Activated naive CD4-positive, alpha-beta T cell treated with anti-CD3 and anti-CD28 coated beads, Interleukin-2, amount 10 ng/mL, durations not matched to agents 7 days and 5 days (primary cell): ENCODE measurements at places on chromosomes 4 and X.

DNA sequence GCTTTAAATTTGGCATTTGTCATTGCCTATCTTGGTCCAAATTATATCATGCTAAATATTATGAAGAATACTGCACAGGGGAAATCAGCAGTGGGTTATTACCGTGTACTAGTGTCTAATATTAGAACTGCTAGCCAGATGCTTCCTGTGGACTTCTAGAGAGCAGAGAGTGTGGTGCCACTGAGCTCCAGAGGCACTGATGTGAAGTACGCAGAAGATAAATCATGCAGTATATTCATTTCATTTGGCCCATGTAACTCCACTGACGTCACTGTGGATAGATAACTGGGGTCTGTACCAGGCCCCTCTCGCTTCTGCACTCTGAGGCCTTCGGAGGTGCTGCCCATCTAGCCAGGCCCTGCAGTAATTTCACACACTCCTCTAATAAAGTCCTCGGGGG is 80.0 kb downstream of the ALPK1 start:
- DNase-seq, result no peak

GRCh38 chrX:110944311-110944750 is 148.7 kb upstream of the CHRDL1 start:
- DNase-seq, result no peak

DNA sequence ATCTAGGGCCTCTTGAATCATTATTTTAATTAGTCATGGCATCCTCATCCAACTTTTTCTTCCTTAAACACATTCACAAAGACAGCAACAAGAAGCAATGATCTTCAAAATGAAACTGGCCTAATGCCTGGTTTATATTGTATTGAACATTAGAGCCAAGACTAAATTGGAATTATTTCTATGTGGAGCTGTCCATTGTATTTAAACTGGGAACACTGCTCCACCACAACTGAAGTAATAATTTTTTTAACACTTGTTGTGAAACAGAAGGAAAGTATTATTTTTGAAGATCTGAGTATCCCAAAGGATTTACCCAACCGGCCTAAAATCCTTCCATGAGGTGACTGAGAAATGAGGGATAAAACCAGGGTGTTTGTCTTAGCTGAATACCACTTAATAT is 6.9 kb downstream of the GABRB1 start:
- no peak for DNase-seq

GRCh38 chrX:119917877-119918276 is 22.2 kb downstream of the AKAP14 start:
- DNase-seq, result no peak

DNA sequence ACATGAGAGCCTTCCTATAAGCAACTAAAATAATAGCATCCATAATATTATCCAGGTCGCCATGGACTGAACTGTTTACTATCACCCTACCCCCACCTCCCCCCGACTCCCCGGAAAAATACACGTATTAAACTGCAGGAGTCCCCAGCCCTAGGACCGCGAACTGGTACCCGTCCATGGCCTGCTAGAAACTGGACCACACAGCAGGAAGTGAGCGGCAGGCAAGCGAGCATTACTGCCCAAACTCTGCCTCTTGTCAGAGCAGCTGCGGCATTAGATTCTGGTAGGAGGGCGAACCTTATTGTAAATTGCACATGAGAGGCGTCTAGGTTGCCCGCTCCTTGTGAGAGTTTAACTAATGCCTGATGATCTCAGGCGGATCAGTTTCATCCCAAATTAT is 405.8 kb upstream of the ADGRL3 start:
- no peak for DNase-seq

- DNase-seq, result no peak
These were observed 26.7 kb upstream of the BMP2K start for GRCh38 chr4:78749258-78749971.

DNA sequence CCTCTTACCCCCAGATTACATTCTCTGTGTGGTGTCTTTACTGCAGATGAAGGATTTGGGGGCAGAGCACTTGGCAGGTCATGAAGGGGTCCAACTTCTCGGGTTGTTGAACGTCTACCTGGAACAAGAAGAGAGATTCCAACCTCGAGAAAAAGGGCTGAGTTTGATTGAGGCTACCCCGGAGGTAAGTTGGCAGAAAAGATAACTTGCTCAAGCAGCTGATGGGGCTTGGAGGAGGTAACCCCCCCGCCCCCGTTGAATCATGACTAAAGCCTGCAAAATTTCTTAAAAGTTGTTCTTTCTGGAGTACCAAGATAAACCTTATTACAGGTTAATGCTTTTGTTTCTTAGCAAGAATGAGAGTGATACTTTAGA is 1.5 kb downstream of the CCNG2 start:
- DNase-seq, result no peak

GRCh38 chrX:64580605-64581004 is 185.4 kb upstream of the MTMR8 start:
- no peak for DNase-seq

DNA sequence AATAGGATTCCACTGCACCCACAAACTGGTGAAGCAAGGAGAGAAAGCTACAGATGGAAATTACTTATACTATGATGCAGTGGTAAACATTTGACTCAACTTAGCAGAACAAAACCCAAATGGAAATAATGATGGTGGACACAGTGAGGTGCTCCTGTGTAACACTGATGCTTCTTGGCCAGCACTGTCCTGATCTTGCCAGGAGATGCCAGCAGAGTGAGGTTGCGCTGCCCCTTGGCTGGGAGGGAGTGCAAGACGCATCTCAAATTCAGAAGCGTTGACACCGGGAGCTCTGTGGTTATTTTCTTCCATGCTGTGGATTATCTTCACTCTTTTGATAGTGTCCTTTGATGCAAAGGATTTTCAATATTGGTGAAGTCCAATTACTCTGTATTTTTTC is 22.0 kb upstream of the ARSH start:
- DNase-seq, result no peak

DNA sequence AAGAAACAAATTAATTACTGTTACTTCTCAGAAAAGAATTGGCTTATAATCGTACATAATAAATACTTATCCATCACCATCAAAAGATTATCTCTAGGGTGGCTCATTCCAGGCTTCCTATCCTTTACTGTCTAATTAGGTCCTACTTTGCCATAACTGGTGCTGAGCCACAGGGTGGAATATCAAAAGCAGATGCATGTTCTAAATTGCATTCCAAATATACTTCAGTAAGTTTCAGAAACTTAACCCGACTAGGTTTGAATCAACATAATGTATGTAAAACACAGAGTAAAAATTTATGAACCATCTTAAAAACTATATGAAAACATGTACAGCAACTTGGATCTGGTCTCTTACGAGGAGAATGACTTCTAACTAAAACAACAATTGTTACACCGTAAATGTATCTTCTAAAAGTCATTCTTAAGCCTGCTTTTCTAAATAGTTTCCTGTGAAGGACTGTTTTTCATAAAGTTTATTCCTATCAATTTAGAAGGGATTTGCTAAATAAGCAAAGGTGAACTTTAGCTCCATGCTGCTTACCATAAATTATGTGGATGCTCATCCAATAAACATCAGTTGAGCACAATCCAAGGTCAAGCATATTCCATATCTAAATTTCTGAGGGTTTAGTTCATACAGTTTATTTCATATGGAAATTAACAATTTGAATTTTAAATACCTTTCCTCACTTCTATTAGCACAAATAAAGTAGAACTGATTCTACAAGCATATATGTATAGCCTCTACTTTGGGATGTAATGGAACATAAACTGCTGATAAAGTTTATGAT is 13.4 kb downstream of the ZAR1 start:
- no peak for DNase-seq

DNA sequence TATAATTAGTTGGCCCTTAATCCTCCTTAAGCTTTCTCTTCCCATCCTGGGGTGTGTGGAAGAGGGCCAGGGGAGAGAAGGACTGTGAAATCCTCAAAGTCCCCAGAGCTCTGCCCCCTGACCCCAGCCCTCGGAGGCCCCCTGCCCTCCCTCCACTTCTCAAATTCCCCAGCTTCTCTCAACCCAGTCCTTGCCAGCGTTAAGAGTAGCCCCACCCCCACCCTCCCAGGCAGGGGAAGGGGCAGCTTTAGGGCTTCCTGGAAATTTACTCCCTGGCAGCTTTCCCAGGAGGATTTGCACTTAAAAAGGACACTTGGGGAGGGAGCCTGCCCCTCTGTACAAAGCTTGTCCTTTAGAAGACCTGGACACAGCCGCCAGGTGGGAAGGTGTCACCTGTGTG is 11.8 kb upstream of the CD40LG start:
- DNase-seq, result no peak

- no peak for DNase-seq
These were observed 5.8 kb upstream of the DGKQ start for GRCh38 chr4:978957-979701.

DNA sequence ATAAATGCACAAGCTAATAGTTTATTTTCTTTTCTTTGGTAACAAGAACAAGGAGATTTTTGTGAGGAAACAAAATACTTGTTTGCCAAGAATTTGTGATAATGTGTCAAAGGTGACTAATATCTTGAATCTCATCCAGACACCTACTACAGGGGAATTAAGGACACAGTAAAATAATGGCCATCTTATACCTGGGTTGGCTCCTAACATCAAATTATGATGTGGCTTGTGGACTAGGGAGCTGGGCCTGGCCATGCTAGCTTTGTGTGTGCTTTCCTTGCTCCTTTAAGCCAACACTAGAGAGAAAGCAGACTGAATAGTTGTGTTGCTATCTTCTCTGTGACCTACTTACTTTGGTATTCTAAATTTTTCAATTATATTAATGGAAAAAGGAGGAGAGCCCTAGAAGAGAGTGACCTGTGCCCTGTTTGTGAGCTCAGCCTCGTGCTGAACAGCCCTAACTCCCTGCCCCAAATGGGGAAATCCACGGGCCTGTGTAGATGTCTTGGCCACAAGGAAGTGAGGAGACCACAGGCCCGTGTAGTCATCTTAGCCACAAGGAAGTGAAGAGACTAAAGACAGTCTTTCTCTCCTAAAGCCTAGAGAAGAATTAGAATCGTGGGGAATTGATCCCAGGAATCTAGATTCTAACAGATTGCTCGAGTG is 23.3 kb downstream of the ARHGAP24 start:
- no peak for DNase-seq

DNA sequence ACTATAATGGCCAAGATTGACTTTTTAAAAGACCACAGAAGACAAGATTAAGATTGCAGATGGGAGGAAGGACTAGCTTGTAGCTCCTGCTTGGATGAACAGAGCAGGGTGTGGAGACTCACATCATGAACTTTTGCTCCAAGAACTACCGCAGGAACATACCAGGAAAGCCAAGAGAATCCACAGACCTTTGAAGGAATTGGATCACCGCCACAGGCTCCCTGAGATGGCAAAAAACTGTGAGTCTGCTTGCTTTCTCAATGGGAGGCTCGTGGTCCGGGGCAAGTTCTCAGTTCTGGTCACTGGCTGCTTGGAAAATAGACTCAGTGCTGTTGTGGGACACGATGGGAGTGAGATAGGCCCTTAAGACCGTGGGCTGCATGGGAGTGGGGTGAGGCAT is 276.6 kb downstream of the CCSER1 start:
- DNase-seq, result no peak

GRCh38 chrX:5708251-5708650 is 520.4 kb downstream of the NLGN4X start:
- DNase-seq, result no peak

- DNase-seq, result no peak
These were observed 43.2 kb downstream of the HAND2 start for GRCh38 chr4:173486714-173487392.

GRCh38 chr4:6115342-6115741 is 85.0 kb downstream of the JAKMIP1 start:
- no peak for DNase-seq

DNA sequence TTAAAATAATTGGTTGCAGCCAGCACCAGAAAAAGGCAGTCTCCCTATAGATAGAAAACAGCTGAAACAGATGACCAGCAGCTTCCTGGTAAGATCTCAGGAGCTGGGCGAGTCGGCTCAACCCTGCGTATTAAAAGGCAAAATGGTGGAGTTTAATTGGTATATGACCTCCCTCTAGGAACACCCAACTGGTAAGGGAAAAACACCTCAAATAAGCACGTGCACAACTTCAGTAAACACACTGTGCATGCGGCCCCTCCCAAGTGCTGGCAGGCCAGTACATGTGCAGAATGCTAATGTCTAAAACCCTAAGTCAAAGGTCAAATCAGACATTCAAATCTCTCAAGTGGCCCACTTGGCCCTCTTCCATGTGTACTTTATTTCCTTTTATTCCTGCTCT is 103.2 kb upstream of the PDE5A start:
- no peak for DNase-seq

DNA sequence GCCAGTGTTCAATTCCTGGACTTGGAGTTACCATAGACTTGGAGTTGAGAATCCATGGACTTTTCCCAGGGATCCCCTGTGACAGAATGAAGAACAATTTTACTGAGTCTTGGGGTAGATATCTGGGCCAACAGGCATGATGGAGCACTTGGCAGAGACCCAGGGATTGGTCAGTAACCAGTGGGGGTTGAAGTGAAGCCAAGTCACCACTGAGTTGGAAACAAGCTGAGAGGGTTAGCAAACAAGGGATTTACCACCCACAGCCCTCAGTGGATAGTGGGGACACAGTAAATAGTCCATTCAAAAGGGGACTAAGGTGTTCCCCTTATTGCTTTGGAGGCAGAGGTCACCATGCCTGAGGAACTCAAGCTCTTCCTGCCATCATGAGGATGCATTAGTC is 281.7 kb downstream of the PPP1R2C start:
- no peak for DNase-seq

GRCh38 chr4:45455217-45455616 is 668.6 kb downstream of the GABRG1 start:
- no peak for DNase-seq

DNA sequence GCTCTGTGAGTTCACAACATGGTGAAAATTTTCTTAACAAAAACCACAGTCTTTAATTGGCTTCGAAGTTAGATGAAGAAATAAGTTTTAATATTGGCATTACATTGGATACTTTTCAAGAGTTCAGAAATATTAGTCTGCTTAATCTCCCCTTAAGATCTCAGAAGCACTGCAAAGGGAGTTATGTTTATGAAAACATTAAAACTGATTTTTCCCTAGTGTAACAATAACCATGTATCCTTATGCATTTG is 1.5 kb downstream of the SETD7 start:
- DNase-seq, result no peak

GRCh38 chrX:82711457-82711856 is 796.6 kb upstream of the POU3F4 start:
- no peak for DNase-seq

- DNase-seq, result no peak
These were observed 18.1 kb upstream of the EXOC1L start for GRCh38 chr4:55801498-55801897.

- no peak for DNase-seq
These were observed 1.5 kb downstream of the KLHL2 start for GRCh38 chr4:165208741-165209388.

- no peak for DNase-seq
These were observed 233.3 kb downstream of the AR start for GRCh38 chrX:67777148-67777547.

GRCh38 chr4:188246488-188246887 is 107.2 kb downstream of the TRIML1 start:
- no peak for DNase-seq

DNA sequence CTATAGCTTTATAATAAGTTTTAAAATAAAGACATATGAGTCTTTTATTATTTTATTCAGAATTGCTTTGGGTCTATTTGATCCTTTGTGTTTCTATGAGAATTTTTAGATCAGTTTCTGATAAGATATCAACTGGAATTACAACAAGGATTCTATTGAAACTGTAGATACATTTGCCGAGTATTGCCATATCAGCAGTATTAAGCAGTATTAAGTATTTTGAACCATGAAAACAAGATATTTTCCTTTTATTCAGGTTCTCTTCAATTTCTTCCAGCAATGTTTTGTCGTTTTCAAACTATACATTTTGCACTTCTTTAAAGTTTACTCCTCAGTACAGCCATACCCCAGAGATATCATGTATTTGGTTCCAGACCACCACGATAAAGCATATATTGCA is 598.8 kb downstream of the DACH2 start:
- no peak for DNase-seq
